T47D (cell line): ENCODE measurements at places on chromosomes 16 and 17.

GRCh38 chr17:76720941-76721340 lies 5.5 kb downstream of the JMJD6 start:
- DNase-seq = no peak

GRCh38 chr16:1677942-1678499 lies at the start of gene JPT2:
JPT2 (plus strand) TSS chr16:1678279; CDS start chr16:1678313, 34 bp downstream.
- DNase-seq = peak; percentile 97

GRCh38 chr16:4200781-4201137 lies 41.1 kb downstream of the SRL start:
- no peak for DNase-seq

DNA sequence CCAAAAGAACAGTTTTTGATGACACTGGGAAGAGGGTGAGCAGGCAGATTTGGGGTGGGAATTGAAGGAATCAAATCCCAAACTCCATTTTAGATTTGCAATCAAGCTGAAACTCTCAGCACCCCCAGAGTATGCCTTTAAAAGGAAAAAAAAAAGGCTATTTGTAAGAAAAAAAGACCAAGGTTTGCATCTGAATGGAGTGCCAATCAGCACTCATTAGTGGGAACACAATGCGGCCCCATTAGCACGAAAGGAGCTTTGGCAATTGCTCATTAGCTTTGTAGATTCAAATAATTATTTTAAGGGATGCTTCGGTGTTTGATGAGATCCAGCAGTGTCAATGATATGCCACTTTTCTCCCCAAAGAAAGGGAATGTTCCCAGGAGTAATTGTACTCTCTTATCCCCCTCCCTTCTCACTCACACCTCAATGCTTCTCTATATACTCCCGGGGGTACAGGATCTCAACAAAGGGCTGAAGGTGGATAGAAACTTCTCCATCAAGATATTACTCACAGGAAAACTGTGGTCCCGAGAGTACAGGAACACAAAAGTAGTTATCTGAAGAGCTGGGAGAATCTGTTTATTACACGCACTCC lies 32.2 kb downstream of the CHP2 start:
- no peak for DNase-seq

- no peak for DNase-seq
Measured at GRCh38 chr17:21292867-21293830, 8.6 kb downstream of the MAP2K3 start.

GRCh38 chr17:30780343-30780742 lies 44.1 kb downstream of the CRLF3 start:
- no peak for DNase-seq
